ENCODE measurements at places on chromosomes 1 and 21.

DNA sequence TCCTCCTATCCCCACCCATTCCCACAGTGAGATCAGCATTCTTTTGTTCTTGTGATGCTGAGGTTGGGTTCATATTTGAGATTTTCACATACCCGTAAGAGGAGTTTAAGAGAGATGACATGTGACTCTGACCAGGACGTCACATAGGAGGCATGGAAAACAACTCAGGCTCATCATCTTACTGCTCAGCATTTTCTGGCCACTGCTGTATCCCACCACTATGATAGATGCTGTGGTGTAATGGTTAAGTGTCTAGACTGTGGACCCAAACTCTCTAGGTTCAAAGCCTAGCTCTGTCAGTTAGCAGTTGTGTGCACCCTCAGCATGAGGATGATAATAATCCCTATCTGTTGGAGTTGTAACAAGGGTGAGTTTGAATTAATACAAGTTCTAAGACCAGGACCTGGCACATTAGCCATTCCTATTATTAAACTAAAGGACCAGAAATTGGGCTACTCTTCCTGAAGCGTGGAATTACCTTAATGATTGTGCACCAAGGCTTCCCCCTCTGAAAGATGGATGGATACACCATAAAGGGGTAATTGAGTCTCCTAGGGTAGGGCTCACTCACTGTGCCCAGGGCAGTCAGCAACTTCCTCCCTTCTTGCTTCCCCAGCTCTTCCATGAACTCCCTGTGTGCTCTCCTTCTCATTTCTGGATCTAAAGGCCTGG lies 40.9 kb downstream of the LGR6 start:
- DNase-seq = no peak

GRCh38 chr1:170134521-170134920 lies 11.2 kb upstream of the NTMT2 start:
- no peak for DNase-seq

- DNase-seq = no peak
Observed at GRCh38 chr1:199861020-199861795, 166.3 kb upstream of the NR5A2 start.

DNA sequence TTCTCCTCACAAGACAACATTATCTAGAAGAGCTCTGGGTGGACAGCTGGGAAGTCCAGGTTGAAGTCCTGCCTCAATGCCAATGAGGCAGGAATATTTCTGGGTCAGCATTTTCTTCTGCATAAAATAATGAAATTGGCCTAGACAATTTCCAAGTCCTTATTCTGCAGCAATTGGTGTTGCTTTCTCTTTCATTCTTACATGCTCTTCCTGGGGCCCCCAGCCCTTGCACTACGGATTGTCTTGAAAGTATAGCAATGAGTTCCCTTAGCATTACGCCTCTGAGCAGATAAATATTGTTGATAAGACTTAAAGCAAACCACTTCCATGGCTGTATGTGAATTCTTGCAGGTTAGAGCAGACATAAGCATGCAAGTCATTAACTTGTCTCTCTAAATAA lies 188.5 kb downstream of the TGFBR3 start:
- no peak for DNase-seq

GRCh38 chr1:38533772-38534472 lies 325.6 kb downstream of the RRAGC start:
- DNase-seq = no peak

DNA sequence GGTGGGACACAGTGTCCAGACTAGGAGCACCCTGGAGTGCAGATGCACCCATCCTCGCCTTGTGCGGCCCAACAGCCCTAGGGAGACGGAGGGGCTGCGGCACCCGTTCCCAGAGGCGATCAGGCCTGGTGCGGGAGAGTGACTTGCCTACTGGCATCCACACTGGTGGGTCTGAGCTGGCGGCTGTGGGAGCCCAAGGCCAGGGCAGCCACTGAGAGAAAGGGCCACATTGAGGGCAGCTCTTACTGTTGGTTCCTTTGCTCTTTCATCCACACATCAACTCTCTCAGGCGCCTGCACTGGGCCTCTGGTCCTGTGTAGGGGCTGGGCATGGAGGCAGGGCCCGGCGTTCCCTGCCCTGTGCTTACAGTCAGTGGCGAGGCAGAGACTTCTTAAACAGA lies 8.6 kb downstream of the PODN start:
- no peak for DNase-seq

GRCh38 chr1:203250911-203251310 lies 21.4 kb upstream of the CHIT1 start:
- DNase-seq = peak; percentile 29

- peak; percentile 69 for DNase-seq
Observed at GRCh38 chr1:172887162-172887561, 163.6 kb downstream of the TNFSF18 start.

DNA sequence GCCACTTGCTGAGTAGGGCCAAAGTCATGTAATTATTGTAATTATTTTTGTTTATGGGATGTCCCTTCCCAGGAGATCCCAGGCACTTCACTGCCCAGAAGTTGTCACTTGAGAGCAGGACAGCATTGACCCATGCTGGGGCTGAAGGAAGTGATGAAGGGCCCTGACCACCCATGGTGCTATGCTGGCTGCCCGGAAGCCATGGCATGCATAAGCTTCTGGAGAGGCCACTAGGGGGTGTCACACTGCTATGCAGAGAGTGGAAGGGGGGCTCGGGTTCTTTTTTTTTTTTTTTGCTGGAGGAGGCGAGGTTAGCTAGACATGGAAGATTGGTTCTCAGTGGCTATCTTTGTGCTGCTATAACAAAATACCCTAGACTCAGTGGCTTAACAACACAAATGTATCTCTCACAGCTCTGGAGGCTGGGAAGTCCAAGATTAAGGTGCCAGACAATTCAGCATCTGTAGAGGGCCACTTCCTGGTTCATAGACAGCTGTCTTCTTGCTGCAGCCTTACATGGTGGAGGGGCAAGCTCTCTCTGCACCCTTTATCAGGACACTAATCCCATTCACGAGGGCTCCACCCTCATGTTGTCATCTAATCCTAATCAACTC lies 84.9 kb downstream of the CNIH3 start:
- DNase-seq = peak; percentile 49

DNA sequence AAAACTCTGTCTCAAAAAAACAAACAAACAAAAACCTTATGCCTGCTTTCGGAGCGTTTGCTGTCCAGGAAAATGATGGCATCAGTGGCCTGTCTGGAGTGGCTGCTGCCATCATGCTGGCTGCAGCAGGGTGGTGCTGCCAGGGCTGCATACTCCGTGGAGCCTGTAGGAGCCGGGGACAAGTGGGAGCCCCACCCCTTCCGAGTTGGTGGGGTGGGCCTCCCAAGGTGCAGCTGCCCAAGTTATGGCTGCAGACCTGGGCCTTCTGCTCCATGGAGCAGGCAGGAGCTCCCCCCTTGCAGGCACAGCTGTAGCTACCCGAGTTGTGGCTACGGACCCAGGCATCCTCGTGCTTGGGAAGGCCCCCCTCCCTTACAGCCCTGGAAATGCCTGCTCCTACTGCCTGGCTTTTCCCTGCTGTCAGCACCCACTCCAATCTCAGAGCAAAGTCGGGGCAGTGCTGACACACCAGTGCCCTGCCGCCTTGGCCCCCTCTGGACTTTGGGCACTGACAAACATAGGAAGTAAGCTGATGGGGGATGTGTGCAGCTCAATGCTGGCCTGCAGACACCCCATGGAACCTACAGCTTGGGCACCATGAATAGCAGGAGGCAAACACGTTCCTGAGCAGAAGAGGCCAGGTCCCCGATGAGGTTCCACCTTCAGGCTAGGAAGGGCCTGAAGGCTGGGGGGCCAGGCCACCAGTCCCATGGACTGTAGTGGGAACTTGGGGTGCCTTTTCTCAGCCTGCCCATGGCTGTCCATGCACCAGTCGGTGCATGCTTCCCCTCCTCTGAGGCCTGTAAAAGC lies 60.4 kb downstream of the CC2D1B start:
- no peak for DNase-seq

GRCh38 chr1:16180291-16180824 lies 24.5 kb upstream of the EPHA2 start:
- DNase-seq = peak; percentile 57

DNA sequence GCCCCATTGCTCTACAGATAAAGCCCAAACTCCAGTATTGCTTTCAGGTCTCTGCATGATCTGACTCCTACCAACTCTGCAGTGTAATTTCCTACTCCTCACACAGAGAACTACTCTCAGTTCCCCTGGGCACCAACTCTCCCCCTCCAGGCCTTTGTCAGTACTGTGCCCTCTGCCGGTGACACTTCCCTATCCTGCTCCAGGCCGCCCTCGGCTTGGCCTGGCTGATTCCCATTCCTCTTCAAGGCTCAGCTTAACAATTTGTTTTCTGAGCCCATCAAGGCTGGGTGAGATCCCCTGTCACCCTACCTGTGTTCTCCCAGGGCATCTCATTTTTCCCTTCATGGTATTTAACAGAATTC lies 2.6 kb downstream of the SLAMF8 start:
- no peak for DNase-seq

DNA sequence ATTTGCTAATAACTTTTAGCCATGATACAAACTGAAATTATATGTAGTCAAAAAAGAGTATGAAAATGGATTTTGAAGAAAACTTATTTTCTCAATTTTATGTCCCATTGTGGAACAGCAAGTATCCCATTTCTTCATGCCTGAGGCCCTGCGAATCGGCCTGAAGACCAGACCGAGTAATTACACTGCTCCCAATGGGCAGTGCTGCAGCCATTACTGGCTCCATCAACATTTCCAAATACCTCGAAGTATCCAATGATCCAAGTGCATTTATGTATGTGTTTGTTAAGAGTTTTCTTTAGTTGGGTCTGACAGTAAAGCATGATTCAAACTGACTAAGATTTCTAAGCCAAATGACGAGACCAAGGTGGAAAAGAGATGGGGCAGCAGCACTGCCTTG lies 44.4 kb downstream of the HSF2BP start:
- no peak for DNase-seq

DNA sequence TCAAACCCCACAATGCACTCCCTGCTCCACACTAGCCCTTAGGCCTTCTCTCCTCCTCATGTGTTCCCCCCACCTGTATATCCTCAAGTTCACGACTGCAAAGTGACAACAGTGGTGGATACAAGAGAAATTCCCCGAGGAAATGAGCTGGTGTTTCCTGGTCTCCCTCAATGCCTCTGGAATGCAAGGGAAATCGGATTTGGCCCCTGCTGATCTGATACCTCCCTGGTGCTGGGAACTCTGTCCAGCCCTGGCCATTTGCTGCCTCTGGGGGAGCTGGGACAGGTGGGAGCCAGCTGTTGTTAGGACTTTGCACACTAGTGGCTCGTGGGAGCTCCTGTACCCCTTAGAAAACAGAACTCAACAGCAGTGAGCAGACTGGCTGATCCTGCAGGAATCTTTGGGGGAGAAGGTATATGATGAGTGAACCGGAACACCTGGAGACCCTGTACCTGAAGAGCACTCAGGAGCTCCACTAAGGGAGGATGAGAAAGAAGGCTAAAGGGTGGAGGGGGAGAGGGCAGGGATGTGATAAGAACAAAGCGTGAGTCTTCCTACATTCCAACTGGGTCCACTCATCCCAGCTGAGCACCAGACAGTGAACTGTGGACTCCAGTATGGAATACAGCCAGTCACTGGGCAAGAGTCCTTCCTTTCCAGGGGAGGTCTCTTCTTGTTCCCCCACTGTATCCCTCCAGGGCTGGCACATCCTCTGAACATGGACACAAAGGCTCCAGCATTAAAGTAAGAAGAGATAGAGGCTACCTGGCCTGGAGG lies 69.3 kb downstream of the PLXNA2 start:
- DNase-seq = no peak

DNA sequence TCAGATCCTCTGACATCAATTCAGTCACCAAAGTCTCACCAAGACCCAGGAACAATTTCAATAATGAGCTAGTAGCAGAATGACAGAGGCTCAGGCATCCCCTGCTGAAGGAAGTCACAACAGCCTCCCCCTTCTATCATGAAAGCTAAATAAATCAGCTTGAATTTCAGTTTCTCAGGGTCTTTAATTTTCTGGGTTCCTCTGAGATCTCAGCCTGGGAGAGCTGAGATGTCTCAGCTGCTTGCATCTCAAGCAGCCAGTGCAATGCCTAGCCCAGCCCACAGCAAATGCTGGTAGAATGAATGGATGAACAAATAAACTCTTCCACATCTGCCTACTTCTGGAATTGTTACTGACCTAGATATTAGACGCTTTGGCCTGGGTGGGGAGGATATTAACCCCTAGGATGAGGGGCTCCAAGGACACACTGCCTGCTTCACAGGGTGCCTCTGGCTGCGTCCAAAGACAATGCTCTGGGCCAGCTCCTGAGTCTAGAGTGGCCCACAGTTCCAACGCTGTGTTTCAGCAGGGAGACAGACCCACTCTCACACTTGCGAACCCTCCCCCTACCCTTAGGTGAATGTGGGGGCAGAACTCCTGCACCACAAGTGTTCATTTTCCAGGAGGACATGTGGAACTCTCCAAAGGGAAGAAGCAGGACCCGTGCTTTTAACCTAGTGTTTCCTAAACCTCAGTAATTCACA lies 11.2 kb upstream of the LORICRIN start:
- no peak for DNase-seq

GRCh38 chr1:36438715-36439114 lies 11.5 kb downstream of the OSCP1 start:
- no peak for DNase-seq

GRCh38 chr1:217524787-217525520 lies 105.9 kb downstream of the GPATCH2 start:
- peak; percentile 25 for DNase-seq

DNA sequence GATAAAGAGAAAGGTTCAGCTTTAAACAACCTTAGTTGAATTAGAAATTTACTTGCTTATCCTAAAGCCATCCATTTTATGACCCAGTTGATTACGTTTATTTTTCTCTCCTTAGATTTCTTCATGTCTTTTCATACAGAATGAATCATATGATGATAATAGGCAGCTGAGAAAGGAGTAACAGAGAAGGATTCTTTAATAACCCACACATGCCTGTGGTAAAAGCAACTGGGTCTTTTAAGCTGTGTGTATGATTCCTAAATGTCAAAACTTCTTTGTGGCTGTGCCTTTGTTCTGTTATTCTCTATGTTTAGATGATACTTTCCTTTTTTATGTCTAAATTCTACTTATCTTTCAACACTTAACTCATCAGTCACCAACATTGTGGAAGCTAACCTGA lies 626.5 kb downstream of the NCAM2 start:
- no peak for DNase-seq

DNA sequence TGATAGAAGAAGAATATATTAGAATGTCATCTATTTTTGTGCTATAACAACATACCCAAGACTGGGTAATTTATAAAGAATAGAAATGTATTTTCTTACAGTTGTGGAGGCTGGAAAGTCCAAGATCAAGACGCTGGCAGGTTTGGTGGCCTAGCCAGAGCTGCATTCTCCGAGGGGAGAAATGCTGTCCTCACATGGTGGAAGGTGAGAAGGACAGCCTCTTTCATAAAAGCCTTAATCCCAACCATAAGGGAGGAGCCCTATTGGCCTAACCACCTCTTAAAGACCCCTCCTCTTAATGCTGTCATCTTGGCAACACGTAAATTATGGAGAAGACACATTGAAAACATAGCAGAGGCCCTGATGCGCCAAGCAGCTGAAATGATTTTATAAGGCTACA lies 60.1 kb upstream of the KAZN start:
- peak; percentile 19 for DNase-seq

DNA sequence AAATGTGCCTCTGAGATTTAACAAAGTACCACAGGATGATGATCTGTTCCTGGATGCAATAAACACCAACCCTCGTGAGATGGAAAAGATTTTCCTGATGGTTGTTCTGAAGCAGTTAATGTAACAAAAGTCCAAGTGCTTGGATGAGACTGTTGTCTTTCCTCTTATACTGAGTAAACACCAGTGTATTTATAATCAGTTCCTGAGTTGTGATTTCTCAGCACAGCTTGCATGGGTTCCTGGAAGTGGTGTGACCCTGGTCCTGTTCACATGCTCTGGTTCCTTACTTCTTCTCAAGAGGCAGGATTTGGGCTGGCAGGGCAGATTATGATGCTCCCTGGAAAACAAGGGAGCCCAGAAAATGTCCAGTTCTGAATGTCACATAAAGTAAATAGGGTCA lies 208.2 kb upstream of the USP24 start:
- DNase-seq = no peak
